ENCODE measurements at places on chromosomes 7 and 10. TPM values are rescaled to one million over a fixed set of nuclear protein-coding genes. Genes with fewer than 3 reads are reported as not detected.

Gene FFAR4
- total RNA-seq, result 0.04 TPM

- no peak for DNase-seq
Observed at GRCh38 chr10:16662923-16663322, 141.2 kb upstream of the C1QL3 start.

DNA sequence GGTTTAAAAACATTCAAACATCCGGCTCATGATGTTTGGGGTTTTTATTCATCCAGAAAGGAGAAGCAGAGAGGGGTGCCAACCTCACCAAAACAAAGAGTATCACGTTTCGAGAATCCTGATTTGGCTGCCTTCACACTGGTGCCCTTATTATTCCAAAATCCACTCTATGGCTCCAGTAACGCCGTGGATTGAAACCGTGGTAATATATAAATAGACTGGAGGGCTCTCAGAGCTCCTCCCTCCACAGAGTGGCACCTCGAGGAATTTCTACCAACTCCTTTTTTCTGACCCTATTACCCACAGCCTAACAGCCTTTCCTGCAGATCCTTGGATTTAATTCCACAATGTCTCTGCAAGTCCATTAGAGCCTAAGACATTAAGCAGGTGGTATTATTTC, 353.6 kb downstream of the CRPPA start:
- no peak for DNase-seq

Gene UPF2
- 19.6 TPM for total RNA-seq

GRCh38 chr10:80186364-80187012, 18.8 kb downstream of the ANXA11 start:
- no peak for DNase-seq

DNA sequence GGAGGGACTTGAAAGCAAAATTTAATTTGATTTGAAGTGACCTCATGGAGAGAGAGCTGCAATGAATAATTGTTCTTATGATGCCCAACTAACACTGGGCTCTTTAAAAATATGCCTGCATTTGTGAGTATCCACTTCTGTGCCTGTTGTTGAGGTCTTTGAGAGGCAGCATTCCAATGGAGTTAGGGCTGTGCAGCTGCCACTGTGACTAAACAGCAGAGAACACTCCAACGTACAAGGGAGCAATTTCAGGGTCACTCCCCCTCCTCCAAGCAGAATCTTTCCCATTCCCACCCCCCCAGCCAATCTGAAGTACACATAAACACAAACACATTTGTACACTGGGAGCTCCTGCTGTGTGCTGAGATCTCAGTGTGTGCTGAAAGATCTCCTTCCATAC, 28.0 kb upstream of the GSAP start:
- peak; percentile 23 for DNase-seq

GRCh38 chr10:88721392-88721791, 15.3 kb downstream of the LIPK start:
- no peak for DNase-seq

- DNase-seq, result no peak
Observed at GRCh38 chr10:97372233-97372875, 28.8 kb downstream of the RRP12 start.

DNA sequence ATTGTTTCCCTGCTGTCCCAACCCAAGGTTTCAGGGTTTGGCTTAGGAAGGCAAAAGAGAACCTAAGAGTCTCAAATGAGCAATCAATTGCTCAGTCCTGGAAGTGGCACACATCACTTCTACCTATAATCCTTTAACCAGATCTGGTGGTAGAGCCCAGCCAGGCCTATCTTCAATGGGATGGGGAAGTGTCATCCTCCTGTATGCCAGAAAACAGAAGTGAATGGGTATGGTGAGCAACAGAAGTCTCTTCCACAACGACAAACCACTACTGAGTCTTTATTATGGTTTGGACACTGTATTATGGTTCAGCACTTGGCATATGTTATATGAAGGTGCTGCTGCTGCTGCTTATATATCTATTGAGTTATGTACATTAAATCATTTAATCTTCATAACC, 3.0 kb upstream of the AKR1B1 start:
- no peak for DNase-seq

DNA sequence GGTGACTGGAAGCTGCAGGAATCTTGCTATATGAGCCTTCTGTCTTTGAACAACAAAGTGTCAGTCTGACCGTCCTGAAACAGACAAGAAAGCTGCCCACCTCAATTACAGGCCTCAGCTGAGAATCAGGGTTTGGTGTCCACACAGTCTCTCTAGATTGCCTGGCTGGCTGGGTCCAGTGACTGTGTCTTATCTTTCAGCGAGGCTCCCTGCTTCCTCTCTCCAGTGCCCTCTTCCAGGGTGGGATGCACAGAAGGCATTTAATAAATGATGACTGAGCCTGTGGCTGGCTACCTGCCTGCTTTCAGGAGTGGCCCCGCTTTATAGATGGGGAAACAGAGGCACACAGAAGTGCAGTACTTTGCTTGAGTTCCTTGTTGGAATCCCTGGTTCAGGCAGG, 27.4 kb downstream of the FGF8 start:
- no peak for DNase-seq

- no peak for DNase-seq
Observed at GRCh38 chr7:90723866-90724265, 127.7 kb downstream of the CDK14 start.

Gene GDF10
- total RNA-seq, result 0.28 TPM

Gene FOXI2
- not detected for total RNA-seq

DNA sequence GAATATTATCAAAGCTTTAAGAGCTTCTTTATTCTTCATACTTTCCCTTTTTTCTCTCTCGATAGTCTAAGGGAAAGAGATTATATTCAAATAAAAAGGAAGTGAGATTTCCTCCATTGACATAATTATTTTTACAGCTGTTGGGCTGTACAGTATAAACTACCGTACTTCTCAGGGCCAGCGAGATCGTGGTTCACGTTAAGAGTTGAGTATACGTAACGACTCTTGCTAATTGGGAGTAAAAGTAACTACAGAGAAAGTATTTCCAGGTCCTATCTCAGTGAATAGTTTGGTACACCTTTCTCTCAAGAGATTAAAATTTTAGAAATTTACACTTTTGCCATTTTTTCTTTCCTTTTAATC, 57.8 kb downstream of the INPP5F start:
- no peak for DNase-seq

- DNase-seq, result no peak
Observed at GRCh38 chr10:52967806-52968795, 195.5 kb upstream of the MBL2 start.

Gene GJD4
- not detected for total RNA-seq

DNA sequence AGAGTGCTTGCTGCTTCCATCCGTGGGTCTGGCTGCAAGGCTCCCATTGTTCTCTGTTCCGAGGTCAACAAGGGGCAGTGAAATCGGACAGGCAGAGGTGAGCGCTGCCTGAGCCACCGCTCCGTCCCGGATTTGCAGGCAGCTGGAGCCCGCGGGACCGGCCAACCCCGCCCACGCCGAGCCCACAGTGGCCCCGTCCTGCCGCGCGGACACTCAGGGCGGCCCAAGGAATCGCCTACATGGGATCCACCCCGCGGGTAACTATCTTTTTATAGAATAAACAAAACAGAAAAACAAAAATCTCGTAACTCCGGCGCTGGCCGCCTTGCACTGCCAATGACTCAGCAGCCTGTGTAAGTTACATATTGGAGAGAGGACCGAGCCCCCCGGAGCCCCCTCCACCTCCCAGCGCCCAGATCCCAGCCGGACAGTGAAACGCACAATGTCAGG, 1.9 kb downstream of the BNIP3 start:
- DNase-seq, result peak; percentile 56

GRCh38 chr10:67603086-67603485, 92.9 kb downstream of the CTNNA3 start:
- DNase-seq, result no peak

DNA sequence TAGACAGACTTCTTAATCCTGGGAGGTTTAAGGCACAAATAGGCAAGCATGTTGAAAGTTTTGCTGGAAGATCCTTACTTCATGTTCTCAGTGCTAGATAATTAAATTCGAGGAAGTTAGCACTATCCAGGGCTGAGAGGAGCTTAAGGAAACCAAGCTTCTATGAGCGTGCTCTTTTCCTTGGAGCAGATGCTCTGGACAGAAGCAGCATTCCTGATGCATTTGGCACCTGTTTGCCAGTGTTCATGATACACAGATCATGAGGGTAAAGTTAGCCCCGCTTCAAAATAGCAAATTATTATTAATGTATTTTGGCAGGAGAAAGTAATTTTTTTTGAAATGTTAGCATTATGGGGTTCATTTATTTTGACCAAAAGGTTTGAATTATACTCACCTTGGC, 9.4 kb downstream of the HDAC9 start:
- DNase-seq, result peak; percentile 31

GRCh38 chr10:118017071-118017740, 29.5 kb downstream of the RAB11FIP2 start:
- peak; percentile 18 for DNase-seq

DNA sequence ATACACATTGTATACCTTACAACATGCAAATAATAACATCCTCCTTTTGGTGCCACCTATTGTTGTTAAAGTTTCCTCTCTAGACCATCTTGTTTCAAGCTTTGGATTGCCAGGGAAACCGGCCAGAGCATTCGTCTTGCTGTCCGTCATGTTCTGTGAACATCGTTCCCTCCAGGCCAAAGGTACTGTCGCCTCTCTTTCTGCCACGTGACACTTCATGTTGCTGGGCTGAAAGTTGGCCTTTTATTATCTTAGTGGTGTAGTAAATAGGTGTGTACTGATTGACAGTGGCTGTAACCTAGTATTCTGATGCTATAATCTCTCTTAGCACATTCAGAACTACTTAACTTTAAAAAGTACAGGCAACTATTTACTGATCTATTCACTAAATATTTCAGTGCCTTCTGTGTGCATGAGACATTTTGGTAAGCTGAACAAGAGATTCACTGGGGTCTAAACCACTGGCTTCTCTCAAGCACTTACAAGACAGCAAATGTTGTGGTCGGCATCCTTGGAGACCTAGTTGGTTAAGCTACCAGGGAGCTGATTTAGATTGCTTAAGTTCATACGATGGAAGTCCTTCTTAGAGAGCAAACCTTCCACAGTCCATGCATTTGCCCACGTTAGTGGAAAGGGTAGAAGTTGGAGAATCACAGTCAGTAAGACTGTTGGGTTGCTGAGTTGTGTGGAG, 52.4 kb downstream of the SHH start:
- DNase-seq, result no peak

- no peak for DNase-seq
Observed at GRCh38 chr7:20385126-20385525, 54.4 kb downstream of the ITGB8 start.

DNA sequence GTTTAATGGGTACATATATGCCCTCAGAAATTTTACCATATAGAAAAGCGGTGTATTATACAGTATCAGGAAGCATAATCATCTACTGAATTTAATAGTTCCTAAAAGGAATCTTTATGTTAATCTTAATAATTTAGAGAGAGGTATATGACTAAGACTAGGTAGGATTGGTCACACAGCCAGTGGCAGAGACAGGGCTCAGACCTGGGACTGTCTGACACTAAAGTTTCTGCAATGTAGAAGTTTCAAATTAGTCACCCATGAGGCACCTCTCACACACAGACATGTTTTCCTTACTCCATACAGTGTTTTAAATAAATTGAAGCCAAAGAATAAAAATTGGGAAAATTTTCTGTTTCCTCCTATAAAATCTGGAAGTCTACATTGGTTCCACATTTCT, 72.8 kb upstream of the ADRA2A start:
- no peak for DNase-seq

DNA sequence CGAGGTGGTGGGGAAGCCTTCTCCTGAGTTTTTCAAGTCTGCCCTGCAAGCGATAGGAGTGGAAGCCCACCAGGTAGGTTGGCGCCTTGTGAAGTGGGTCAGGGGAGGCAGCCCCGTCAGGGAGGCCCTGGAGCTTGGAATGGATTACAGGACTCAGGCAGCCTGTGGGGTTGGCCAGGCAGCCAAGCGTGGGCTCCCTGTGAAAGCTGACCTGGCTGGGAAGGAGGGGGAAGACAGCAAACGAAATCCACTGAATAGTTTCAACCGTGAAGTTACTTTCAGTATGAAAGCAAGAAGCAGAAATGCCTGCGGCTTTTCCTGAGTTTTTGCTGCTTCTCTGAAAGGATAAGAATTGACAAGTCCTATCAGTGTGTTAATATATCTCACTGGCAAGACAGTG, 36.4 kb downstream of the LHPP start:
- DNase-seq, result no peak

DNA sequence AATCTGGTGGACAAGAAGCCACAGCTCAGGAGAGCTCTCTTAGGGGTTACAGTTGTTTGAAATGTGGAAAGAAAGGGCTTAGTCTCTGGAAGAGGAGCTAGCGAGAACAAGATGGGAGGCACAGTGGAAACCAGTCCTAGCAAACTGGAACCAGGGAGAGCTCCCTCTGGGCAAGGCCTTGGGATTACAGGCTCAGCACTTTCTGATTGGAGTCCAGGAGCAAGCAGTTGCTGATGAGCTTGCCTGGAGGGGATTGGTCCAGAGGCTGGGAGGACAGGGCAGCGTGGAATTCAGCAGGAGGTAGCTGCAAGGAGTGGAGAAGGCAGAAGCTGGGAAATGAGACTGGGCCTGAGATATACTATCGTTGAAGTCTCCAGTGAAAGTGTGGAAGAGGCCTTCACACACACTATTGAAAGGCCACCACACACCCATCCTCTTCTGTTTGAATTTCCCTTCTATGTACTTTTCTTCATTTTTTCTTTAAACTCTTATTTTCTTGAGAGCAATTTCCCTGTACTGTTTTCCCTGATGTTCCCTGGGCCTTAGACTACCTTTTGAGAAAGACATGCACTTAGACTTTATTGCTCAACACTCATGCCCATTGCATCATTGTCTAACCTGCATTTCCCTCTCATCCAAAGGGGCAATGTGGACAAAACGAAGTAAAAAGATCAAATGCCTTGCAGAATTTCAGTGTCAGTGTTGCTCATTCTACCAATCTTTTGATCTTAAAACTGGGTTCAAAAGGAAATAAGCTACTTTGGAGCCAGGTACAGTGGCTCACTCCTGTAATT, 57.8 kb upstream of the LANCL2 start:
- DNase-seq, result peak; percentile 34

Gene CYP2C8
- 2.8 TPM for total RNA-seq

GRCh38 chr10:57420881-57421280, 846.8 kb downstream of the IPMK start:
- DNase-seq, result peak; percentile 9

- DNase-seq, result no peak
Observed at GRCh38 chr7:91657483-91658071, 222.9 kb downstream of the MTERF1 start.

- no peak for DNase-seq
Observed at GRCh38 chr7:116553168-116553964, 28.5 kb downstream of the CAV1 start.

- no peak for DNase-seq
Observed at GRCh38 chr7:70263471-70264255, 665.4 kb downstream of the AUTS2 start.

DNA sequence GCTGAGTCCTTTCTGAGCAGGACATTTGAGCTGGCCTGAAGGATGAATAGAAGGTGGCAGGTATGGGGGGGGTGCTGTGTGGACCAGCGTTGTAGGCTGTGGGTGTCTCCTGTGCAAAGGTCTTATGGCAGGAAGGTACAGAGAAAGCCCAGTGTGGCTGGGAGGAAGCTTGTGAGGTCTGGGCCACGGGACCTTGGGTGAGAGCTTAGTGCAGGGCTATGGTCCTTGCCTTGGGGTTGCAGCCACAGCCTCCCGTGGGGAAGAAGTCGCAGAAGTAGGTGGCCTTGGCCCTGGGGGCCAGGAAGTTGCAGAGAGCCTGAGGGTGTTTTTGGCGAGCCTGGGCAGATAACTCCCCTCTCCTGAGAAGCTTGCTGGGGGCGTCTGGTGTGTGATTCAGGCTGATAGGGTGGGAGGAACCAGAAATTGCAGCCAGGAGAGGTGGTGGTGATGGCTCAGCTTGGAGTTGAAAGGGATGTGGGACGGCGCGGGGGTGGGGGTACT, 172.0 kb upstream of the TNRC18 start:
- DNase-seq, result no peak

Gene NKX2-3
- total RNA-seq, result not detected

Gene C7orf33
- not detected for total RNA-seq
